ENCODE measurements at places on chromosomes 12 and 14. TPM values are rescaled to one million over a fixed set of nuclear protein-coding genes. Genes with fewer than 3 reads are reported as not detected.

Gene NUP37
- polyA plus RNA-seq: 27.9 TPM

Gene GPR68
- 3.9 TPM for polyA plus RNA-seq

DNA sequence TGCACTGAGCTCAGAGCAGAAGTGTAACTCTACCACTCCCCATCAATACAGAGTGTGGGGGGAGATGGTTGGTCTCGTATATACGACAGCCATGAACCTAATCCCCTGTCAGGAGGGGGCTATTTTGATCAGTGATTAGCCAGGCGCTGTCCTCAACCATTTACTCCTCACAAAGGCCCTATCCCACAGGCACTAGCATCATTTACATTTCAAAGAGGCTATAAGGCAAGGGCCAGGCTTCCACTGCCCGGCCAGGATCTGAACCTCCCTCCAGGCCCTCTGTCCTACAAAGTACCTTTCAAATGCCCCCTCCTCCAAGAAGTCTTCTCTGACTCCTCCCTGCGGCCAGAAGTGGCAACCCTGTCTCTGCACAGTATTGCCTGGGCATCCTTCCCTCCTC, 74.7 kb downstream of the ITPK1 start:
- no peak for DNase-seq

DNA sequence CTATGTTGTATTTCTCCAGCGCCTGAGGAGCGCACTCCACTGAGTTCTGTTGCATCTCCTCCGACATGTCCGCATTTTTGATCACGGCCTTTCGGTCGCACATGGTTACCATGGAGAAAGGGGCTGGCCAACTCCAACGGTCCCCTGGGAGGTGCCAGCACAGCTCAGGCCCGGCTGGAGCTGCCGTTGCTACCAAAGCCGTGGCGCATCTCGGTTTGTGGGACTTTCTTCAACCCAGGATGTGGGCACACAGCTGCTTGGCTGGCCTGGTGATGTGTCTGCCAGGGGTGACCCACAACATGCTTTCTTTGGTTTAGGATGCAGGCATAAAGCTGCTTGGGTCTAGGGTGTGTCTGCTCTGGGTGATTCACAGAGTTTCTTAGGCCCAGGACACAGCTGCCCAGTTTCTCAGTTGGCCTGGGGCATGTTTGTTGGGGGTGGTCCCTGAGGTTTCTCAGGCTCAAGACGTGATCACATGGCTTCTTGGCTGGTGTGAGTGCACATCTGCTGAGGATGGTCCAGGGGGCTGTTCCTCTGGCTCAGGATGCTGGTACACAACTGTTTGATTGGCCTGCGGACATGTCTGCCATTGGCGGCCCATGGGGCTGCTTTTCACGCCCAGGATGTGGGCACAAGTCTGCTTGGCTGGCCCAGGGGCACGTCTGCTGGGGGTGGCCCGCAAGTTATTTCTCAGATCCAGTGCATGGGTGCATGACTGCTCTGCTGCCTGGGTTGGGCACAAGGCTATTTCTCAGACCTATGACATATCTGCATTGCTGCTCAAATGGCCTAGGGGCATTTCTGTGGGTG, 25.9 kb upstream of the GTF2A1 start:
- DNase-seq: no peak
